ENCODE measurements at places on chromosomes 2 and 18. TPM values are rescaled to one million over a fixed set of nuclear protein-coding genes. Genes with fewer than 3 reads are reported as not detected.

SCG2 gene
- not detected for total RNA-seq

GRCh38 chr2:233838726-233839446 lies 15.4 kb downstream of the HJURP start:
- H3K4me3 ChIP-seq: no peak overlapping the region
- no peak for DNase-seq
- no peaks in the 10 kb centered on the region for H3K4me1 ChIP-seq
- no peaks in the 10 kb centered on the region for H3K36me3 ChIP-seq
- no peaks in the 10 kb centered on the region for H3K27me3 ChIP-seq

DNA sequence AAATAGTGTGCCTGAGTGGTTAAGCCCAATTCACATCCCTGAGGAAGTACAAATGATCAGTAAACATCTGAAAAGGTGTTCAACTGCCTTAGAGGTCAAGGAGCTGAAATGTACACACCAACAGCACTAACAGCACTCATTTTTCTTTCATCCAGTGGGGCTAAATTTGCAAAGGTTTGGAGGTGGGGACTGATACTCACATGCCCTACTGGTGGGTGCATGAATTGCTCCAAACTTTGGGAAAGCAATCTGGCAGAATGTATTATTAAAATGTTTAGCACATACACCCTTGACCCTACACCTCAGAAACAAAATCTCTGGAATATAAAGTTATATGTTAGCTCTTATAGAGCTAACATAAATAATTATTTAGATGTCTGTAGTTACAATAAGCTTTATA lies 19.0 kb upstream of the FAM178B start:
- H3K4me1 ChIP-seq: no peaks in the 10 kb centered on the region
- H3K36me3 ChIP-seq: no peaks in the 10 kb centered on the region
- no peak for DNase-seq
- no peaks in the 10 kb centered on the region for H3K27me3 ChIP-seq
- H3K4me3 ChIP-seq: no peak overlapping the region

VAMP5 gene
- 25.5 TPM for total RNA-seq

ANKRD53 gene
- total RNA-seq: not detected

KATNAL2 gene
- 2.1 TPM for total RNA-seq

DNA sequence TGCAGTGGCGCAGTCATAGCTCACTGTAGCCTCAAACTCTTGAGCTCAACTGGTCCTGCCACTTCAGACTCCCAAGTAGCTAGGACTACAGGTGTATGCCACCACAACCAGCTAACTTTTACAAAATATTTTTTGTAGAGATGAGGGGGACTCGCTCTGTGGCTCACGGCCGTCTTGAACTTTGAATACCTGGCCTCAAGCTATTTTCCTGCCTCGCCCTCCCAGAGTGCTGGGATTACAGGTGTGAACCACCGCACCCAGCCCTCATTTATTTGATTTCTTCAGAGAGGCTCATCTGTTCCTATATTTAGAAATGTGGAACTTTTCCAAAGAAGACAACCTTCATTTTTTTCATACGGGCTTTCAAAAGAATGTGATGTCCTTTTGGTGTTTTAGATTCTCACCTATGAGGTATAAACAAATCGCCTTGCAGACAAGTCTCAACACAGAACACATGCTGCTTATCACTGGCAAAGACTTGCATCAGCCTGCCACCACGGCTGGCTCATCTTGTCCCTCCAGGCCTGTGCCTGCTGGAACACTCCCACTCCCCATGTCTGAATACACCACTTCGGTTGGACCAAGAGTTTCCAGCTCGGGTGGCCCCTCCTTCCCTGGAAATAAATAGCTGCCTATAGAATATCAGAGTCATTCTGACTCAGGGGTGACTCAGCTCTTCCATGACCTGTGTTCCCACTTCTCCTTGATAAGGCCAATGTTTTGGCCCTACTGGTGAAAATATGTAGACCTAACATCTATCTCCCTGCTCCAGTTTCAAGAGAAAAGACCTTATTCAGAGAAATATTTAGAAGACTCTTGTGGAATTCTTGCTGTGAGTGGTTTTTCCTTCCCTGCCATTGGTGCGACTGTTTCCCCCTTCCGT lies 202.6 kb downstream of the TGIF1 start:
- H3K27ac ChIP-seq: no peak overlapping the region
- DNase-seq: no peak
- no peaks in the 10 kb centered on the region for H3K4me1 ChIP-seq
- no peaks in the 10 kb centered on the region for H3K27me3 ChIP-seq

DNA sequence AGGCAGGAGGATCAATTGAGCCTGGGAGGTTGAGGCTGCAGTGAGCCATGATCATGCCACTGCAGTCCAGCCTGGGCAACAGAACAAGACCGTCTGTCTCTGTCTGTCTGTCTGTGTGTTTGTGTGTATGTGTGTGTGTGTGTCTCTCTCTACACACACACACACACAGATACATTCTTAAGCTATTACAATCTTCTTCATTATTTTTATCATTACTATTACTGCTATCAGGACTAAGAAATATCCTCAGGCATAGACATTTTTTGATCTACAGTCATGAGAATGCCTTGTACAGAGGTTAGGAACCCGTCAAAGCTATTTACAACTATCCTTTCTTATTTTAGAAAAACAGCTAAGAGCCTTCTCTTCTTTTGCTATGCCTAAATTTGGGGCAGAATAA lies 207.4 kb downstream of the NEDD4L start:
- no peak overlapping the region for H3K4me3 ChIP-seq
- no peaks in the 10 kb centered on the region for H3K4me1 ChIP-seq
- no peak for DNase-seq
- H3K27me3 ChIP-seq: no peaks in the 10 kb centered on the region

DNA sequence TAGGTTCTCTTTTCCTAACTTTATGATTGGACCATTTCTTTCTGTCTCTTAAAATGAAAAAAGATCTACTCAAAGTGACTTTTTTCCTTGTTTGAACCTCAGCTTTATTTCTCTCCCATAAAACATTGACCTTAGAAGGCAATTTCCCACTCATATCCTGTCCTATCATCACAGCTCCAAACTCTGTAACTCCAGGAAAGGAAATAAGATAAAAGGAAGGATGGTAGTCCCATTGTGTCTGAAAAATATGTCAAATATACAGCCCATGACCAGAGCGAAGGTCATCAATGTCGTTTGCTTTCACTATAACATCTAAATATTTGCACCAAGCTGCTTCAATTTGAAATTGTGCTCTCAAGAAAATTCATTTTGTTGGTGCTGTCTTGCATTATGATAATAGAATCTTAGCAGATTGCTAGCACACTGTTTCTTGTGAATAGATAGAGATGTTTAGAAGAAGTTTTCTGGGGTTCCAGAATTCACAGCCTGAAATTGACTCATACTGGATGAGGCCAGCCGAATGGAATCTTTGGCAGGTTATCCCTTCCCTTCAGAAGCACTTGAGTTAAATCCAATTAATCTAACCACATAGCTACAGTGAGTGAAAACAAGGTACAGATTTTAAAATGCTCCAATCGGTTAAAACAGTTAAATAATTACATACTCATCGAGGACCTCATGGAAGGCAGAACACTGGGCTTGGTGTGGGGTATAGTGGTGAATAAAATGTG lies 95.1 kb downstream of the CRIM1 start:
- H3K27me3 ChIP-seq: no peaks in the 10 kb centered on the region
- DNase-seq: no peak
- no peaks in the 10 kb centered on the region for H3K4me1 ChIP-seq
- H3K4me3 ChIP-seq: no peak overlapping the region

PER2 gene
- 13.4 TPM for total RNA-seq

DOK1 gene
- 34.8 TPM for total RNA-seq

DUSP19 gene
- total RNA-seq: 3.3 TPM

- no peaks in the 10 kb centered on the region for H3K36me3 ChIP-seq
- H3K27ac ChIP-seq: no peak overlapping the region
- no peak overlapping the region for H3K4me3 ChIP-seq
- H3K27me3 ChIP-seq: peaks cover 10% of the 10 kb centered on the region
- no peak for DNase-seq
Observed at GRCh38 chr2:42042631-42043355, 5.0 kb upstream of the PKDCC start.

PDE11A gene
- total RNA-seq: not detected

HJURP gene
- 0.44 TPM for total RNA-seq

DNA sequence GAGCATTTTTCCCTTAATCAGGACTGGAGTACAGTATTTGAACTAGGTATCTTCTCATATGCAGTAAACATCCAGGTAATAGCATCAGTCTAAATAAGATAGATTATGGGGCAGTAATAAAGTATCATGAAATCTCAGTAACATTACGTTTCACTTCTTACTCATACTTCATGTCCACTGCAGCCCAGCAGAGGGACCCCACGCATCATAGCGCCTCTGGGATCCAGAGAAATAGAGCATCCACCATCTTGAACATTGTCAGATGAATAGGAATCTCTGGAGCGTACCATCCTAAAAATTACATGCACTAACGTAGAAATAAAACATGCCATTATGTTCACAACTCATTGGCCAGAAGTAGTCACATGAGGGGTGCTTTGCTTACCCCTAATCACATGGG lies 499.0 kb downstream of the CPS1 start:
- H3K4me3 ChIP-seq: no peak overlapping the region
- no peaks in the 10 kb centered on the region for H3K27me3 ChIP-seq
- no peaks in the 10 kb centered on the region for H3K36me3 ChIP-seq
- no peaks in the 10 kb centered on the region for H3K4me1 ChIP-seq
- H3K27ac ChIP-seq: no peak overlapping the region

PAIP2B gene
- 9.9 TPM for total RNA-seq

- H3K4me3 ChIP-seq: no peak overlapping the region
- no peak overlapping the region for H3K27ac ChIP-seq
- H3K27me3 ChIP-seq: no peaks in the 10 kb centered on the region
- H3K36me3 ChIP-seq: no peaks in the 10 kb centered on the region
Observed at GRCh38 chr18:48896875-48897511, 53.8 kb downstream of the SMAD7 start.

GRCh38 chr18:12420821-12421421 lies 13.2 kb downstream of the PRELID3A start:
- H3K4me1 ChIP-seq: no peaks in the 10 kb centered on the region
- no peak overlapping the region for H3K4me3 ChIP-seq
- no peaks in the 10 kb centered on the region for H3K36me3 ChIP-seq

TUBA4A gene
- 259 TPM for total RNA-seq

RTTN gene
- 27.1 TPM for total RNA-seq

ZFP36L2 gene
- total RNA-seq: 464 TPM

DNA sequence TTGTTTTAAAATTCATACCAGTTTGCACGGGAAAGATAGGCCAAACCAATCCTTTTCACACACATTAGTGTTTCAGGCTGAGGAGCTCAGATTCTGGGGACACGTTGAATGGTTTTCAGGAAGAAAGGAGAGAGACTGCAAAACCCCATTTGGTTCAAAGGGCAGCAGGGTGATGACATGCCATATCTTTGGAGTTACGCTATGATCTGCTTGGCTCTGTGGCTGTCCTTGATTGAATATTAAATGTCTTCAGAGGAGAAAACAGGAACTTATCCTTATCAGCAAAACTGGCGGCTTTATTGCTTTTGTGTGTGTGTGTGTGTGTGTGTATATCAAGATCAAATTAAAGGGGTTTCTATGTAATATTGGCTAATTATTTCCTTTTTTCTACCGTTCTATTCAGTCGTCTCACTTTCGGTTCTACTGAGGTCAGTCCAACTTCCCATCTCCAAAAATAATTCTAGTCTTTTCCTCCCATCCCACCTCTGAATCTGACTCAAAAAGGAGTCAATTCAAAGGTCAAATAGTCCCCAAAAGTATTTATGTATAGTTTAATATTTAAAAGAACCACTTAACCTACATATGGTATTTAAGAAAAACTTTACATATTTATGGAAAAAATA lies 292.9 kb upstream of the CCDC68 start:
- no peak for DNase-seq
- no peak overlapping the region for H3K4me3 ChIP-seq
- no peaks in the 10 kb centered on the region for H3K36me3 ChIP-seq

GRCh38 chr2:184877909-184878308 lies 279.6 kb downstream of the ZNF804A start:
- no peaks in the 10 kb centered on the region for H3K4me1 ChIP-seq
- no peaks in the 10 kb centered on the region for H3K36me3 ChIP-seq
- no peaks in the 10 kb centered on the region for H3K27me3 ChIP-seq
- H3K4me3 ChIP-seq: no peak overlapping the region
- no peak for DNase-seq

LIPG gene
- not detected for total RNA-seq

DNA sequence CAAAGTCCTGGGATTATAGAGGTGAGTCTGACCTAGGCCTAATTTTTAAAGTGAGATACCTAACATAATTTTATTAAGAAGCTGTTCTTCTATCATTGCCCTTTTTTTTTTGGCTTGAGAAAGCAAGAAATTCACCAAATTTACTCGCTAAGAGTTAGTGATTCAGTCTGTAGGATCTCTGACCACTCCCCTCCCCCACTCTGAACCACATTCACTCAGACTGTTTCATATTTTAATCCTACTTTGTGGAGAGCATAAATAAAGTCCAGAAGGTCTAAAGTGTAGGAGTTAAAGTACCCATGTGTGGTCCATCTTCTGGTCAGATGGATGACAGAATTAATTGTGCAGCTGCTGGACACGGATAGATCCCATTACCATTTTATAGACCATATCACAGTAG lies 115.8 kb upstream of the MGAT5 start:
- peaks cover 90% of the 10 kb centered on the region for H3K4me1 ChIP-seq
- no peaks in the 10 kb centered on the region for H3K36me3 ChIP-seq
- H3K4me3 ChIP-seq: no peak overlapping the region
- H3K27ac ChIP-seq: no peak overlapping the region
- DNase-seq: no peak

DNA sequence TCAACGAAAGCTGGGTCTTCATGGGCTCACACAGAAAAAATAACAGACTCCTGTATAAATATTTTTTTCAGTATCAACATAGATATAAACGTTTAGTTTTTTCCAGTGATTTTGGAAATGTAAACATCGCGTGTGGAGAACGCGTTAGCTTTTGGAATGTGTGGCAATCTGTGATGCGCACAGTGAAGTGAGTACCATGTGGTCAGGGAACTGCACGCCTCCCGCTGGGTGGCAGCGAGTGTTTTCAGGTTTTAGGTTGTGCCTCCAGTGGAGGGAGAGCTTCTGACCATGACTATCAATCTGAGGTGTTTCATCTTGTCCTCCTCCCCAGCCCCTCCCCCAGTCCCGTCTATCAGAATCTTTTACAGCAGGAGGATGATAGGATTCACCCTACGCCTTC lies 127.8 kb downstream of the ARHGAP28 start:
- H3K27me3 ChIP-seq: no peaks in the 10 kb centered on the region
- H3K27ac ChIP-seq: no peak overlapping the region
- H3K4me3 ChIP-seq: no peak overlapping the region
- no peak for DNase-seq

- H3K4me3 ChIP-seq: no peak overlapping the region
- DNase-seq: no peak
- no peaks in the 10 kb centered on the region for H3K4me1 ChIP-seq
- H3K27me3 ChIP-seq: no peaks in the 10 kb centered on the region
- H3K36me3 ChIP-seq: no peaks in the 10 kb centered on the region
Observed at GRCh38 chr2:169300636-169301530, 61.5 kb downstream of the LRP2 start.

All from CD4-positive, alpha-beta memory T cell (primary cell).